ENCODE measurements at places on chromosomes 2 and 18.

GRCh38 chr2:15539999-15540398, 21.1 kb downstream of the NBAS start:
- DNase-seq, result no peak

- DNase-seq, result no peak
These were observed 43.7 kb downstream of the POU3F3 start for GRCh38 chr2:104897515-104898184.

DNA sequence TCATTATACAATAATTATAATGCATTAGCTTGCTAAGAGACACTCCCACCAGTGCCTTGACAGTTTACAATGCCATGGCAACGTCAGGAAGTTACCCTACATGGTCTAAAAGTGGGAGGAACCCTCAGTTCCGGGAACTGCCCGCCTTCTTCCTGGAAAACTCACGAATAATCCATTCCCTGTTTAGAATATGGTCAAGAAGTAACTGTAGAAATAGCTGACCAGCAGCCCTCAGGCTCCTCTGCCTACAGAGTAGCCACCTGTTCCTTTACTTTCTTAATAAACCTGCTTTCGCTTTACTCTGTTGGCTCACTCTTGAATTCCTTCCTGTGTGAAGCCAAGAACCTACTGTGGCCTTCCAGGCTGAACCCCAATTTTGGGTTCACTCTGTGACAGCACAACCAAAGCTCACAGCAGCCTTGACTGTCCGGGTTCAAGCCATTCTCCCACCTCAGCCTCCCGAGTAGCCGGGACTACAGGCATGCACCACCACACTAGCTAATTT, 20.0 kb upstream of the PTPN2 start:
- no peak for DNase-seq

DNA sequence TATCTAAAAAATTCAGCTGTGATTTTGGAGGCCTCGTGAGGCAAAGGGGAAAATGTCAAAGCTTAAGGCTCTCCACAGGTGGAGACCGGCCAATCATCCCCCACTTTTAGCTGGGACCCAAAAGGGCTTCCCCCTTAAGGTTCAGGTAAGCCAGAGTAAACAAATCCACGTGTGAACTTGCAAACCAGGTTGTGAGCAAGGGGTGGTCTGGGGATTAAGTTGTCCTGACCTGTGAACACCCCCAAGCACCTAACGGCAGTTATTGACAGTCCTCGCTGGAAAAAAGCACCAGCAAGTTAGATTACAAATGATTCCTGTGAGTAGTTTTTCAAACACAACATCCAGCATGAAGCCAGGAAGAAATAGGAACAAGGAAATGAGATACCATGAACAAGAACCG, 42.9 kb downstream of the MYO7B start:
- no peak for DNase-seq

- no peak for DNase-seq
These were observed 8.6 kb upstream of the SOCS6 start for GRCh38 chr18:70280007-70280925.

DNA sequence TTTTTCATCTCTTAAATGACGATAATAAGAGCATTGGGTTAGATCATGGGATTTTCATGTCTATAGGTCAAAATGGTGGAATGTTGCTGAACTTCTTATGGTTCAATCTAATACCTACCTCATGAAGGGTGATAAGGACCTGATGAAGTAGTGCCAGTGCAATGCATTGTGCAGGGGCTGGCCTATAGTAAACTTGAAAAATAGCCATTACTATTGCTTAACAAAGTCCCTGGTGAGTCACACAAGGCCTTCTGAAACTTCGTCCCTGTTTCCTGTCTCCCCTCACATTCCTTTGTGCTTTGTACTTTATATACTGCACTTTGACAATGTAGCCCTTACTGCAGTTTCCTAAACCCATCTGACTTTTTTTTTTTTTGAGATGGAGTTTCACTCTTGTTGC, 515.9 kb downstream of the SLC4A3 start:
- no peak for DNase-seq

- DNase-seq, result no peak
These were observed 18.9 kb upstream of the MYO3B start for GRCh38 chr2:170159060-170159459.

- DNase-seq, result no peak
These were observed 189.4 kb upstream of the RND3 start for GRCh38 chr2:150676747-150677383.

GRCh38 chr2:161423421-161424393, 7.6 kb downstream of the TBR1 start:
- no peak for DNase-seq

GRCh38 chr2:56167616-56168562, 15.9 kb upstream of the CCDC85A start:
- DNase-seq, result no peak

DNA sequence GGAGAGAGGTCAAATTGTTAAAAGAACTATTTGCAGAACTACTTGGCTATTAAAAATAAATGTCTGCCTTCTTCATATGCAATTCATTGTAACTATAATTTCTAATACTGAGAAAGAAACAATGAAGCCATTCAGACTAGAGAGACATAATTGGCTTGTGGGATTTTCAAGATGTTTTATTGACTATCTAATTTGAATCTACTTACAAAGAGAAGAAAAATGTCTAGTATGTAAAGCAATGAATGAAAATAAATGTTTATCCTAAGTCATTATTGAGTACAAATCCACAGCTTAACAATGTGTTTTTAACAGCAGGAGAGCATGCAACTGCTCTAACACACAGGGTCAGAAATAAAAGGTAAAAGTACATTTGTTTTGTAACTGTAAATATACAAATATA, 19.2 kb downstream of the RMP24 start:
- no peak for DNase-seq

DNA sequence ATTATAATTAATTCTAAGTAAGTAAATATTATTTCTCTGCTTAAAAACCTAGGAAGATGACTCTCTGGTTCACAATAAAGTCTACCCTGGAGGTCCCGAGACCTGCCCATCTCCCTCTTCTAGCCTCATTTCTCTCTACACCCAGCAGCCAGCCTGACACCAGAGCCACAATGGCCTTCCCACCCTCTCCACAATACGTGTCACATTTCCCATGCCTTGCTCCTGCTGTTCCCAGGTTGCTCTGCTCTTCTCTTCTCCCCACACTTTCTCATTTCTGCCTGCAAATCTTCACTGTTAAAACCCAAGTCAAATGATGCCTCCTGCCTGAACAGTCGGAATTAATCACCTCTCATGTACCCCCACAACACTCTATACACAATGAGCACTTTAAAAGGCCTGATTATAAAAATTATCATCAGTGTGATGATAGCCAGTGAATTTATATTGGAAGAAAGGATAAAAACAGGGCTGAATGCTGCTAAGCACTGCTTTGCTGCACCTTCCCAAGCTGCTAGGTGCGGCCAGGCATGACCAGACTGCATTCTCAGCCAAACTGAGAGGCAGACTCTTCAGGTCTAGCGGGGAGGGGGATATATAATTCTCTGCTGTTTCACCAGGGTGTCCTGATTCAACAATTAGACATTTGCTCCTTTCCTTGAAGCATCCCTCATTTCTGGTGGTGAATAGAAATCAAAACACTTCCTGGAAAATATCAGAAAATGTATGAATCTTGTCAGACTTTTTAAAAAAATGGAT, 160.6 kb downstream of the DTNA start:
- no peak for DNase-seq

- DNase-seq, result no peak
These were observed 42.1 kb upstream of the LAPTM4A start for GRCh38 chr2:20093263-20094141.

GRCh38 chr2:143674051-143674450, 544.8 kb downstream of the ARHGAP15 start:
- DNase-seq, result no peak

DNA sequence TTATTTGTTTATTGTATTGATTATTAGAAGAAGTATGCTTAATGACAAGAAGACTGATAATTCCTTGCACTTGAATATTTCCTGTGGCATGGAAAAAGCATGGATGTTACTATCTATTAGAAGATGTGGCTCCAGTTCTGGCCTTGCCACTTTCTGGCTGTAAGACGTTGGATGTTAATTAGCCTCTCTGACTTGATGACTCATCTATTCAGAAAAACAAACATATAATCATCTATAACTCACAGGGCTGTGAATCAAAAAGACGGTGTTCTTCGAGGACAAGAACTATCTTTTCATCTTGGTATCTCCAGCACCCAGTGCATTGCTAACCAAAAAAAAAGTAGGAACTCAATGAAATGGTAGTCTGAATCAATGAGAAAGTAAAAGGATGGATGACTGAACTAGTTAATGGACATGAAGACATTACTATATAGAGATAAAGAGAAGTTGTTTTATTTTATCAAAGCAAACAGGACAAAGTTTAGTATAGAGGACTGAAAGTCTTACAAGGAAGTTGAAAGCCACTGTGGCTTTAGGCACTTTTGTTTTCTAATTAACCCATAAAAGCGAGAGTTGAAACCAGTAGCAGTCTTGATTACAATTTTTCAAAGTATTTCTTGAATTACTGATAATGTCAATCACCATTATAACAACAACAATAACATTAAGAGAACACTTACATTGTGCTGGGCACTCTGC, 145.3 kb downstream of the RND3 start:
- no peak for DNase-seq

GRCh38 chr2:69518841-69519240, 81.6 kb upstream of the NFU1 start:
- DNase-seq, result no peak

DNA sequence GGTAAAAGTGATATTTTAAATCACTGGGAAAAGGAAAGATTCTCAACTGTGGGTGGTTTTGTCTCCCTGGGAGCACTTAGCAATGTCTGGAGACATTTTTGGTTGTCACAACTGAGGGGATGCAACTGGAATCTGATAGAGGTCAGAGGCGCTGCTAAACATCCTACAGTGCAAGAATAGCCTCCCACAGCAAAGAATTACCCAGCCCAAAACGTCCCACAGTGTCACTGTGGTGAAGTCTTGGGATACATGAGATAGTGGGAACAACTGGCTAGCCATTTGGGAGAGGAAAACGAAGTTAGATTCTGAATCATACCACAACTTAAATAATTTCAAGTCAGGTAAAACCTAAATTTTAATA, 36.4 kb upstream of the NT5DC4 start:
- DNase-seq, result no peak

DNA sequence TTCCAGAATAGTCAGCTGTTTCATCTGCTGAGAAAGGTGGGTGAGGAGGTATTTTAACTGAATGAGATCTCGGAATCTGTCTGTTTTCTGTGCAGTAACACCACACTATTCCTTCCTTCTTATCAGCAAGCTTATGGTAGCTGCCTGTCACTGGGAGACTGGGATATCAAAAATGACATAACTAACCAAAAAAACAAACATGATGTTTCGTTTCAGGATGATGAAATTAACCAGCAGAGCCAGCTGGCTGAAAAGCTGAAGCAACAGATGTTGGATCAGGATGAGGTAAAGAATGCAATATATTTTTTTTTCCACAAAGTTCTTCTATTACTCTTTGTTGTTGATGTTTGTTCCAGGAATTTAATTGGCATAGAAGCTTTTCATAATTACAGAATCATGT, 59.8 kb upstream of the LYPD6B start:
- no peak for DNase-seq

- DNase-seq, result no peak
These were observed 217.0 kb downstream of the FIGN start for GRCh38 chr2:163518762-163519161.

GRCh38 chr2:65465124-65465523, 32.7 kb upstream of the SPRED2 start:
- no peak for DNase-seq
